Stimulated activated CD8-positive, alpha-beta memory T cell treated with anti-CD3 and anti-CD28 coated beads, Interleukin-7, amount 100 ng/mL, for 4 hours (primary cell): ENCODE measurements at places on chromosomes 12 and 14.

DNA sequence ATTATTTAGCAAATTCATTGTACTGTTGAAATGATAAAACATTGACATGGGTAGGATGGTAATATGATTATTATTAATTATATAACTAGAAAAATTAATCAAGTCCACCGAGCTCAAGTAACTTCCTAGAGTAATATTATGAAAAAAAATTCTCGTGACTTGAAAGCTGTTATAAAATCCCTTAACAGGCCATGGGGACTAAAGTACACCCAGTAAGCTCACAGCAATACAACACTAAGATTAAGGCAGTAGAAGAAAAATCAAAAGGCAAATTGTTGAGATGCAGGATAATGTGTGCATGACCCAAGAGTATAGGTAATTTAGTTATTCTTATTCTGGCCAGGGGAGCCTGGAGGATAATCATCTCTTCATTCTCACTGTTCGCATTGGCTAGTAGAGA is 162.6 kb upstream of the LRIG3 start:
- DNase-seq, result no peak

DNA sequence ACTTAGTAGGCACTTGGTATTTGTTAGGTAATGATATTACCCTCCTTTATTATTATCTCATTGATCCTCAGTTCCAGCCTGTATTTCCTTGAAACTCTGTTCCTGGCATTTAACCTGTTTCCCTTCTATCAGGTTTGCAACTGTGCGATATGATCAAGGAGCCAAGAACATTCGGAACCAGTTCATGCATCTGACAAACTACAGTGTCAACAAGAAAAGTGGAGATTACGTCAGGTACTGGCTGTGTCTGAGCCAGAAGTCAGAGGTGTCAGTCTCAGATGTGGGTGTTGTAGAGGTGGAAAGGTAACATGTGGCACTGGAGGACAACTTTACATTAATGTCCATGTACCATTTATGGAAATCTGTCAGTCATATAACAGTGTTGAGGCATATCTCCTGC is 56.7 kb downstream of the TTLL5 start:
- no peak for DNase-seq

- DNase-seq, result no peak
Measured at GRCh38 chr12:2183556-2184541, 131.1 kb downstream of the CACNA1C start.

DNA sequence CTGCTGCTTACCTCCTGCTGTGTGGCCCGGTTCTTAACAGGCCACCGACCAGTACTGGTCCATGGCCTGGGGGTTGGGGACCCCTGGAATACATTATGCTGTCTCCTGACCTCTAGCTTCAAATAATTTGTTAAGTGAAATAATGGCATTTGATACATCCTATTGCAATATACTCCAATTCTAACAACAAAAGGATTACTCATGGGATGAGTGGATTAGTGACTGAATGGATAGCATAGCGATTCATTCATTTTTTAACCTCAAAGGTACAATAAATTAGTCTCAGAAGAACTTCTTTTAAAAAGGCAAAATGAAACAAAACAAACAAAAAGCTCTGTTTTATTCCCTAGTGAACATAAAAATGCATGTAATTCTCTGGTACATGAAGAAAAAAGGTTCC is 147.9 kb upstream of the PKP2 start:
- no peak for DNase-seq

- DNase-seq, result no peak
Measured at GRCh38 chr12:26833743-26834490, 923 bp upstream of the ITPR2 start.

GRCh38 chr12:98294051-98294805 is 221.2 kb upstream of the TMPO start:
- DNase-seq, result no peak

DNA sequence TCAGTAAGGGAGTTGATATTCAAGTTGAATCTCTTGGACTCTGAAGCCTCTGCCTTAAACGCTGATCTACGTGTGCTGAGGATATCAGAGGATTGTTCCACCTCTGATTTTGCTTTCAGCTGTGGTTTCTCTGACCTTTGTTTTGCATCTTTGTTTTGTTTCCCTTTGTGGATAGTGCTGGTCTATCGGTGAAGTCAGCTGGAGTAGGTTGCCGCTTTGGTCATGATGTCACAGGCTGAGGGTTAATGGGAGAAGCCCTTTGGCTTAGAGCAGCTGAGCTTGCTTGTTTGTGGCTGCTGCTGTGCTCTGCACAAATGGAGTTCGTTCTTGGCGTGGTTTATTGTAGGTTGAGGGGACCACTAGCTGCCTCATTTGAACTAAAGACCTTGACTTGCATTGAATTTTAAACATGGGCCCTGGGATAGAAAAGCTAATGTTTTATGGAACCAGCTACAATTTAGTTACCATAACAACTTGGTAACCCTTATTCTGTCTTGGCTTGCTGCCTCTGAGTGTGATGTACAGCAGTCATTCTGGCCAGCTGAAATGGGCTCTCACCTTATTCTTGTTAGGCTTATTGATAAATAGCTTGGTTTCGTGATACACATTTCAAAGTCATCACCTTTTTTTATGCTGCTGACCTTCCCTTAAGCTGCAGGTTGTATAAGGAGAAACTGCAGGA is 284.5 kb upstream of the E2F7 start:
- DNase-seq, result no peak

DNA sequence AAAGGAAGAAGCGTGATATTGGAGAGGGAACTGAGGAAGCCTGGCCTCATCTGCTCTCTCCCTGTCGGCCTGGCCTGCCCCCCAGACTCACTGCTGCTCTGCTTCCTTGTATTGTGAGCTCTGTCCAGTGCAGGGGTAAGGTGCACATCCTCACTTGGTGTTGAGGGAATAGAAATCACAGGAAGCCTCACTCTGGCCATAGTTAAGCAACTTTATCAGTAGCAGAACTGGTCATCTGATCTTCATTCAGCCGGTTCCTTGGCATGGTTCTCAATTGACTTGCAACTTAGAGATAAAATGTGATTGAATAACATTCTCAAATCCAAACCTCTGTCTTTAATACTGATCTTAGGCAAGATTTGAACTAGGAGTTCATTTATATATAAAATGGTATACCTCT is 11.5 kb upstream of the CCDC175 start:
- DNase-seq, result no peak

DNA sequence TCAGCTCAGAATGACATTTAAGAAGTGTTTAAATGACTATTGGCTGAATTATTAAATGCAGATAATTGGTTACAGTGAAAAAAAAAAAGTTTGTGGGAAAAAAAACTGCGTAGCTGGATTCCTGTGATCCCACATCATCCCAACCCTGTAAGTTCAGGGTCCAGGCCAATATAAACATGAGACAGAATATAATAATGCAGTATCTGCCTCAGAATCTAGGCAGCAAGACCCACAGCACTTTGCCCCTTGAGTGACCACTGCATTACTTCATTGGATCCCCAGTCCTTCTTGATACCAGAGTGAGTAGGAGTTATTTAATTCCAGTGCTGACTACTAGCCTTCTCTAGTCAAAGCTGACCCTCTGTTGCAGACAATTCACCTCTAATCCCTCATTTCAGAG is 272.6 kb downstream of the CCER1 start:
- no peak for DNase-seq

DNA sequence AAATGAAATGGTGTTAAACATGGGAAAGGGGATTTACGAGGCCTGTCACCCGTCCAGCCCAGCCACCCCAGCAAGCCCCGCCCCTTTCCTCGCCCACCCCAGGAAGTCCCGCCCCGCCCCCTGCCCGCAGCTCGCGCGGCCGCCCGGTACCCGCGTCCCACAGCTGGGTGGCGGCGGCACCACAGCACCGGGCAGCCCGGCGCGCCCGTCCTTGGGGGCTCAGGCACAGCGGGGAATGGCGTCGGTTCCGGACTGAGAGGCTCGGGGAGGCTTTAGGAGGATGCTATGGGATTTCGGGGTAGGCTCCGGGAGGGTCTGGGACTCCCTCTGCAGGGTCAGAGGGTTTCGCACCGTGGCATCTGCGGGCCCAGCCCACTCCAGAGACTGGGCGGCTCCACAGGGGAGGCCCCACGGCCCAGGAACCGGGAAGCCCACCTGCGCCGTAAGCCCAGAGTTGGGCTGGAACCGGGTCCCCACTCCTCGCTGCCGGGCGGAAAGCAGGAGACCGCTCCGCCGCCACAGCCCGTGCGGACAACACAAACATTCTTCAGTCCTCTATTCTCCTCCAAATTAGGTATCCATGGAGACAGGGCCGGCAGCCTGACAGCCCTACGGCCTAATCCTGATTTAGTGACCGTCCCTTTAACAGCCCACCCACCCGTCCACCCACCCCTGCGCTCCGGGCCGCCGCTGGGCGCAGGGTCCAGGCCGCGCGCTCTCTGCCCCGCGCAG is 1.4 kb downstream of the FIGNL2 start:
- DNase-seq, result no peak

GRCh38 chr14:34857689-34858449 is 17.3 kb downstream of the BAZ1A start:
- DNase-seq, result no peak

DNA sequence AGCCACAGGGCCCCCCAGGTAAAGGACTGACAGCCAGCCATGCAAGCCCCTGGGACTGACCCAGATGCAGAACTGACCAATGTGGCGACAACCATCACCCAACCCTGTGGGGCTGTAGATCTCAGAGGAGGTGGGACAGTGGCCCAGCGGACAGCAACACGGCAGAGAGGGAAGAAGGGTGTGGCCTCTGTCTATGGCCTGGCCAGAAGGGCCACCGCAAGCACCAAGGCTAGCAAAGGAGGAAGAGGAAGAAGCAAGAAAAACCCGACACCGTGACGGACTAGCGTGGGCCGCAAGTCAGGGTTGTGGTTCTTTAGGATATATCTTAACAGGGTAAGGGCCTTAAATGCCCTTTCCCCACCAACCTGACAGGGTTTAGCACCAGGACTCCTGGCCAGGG is 71.2 kb downstream of the ITPK1 start:
- no peak for DNase-seq

GRCh38 chr14:68397371-68397811 is 395.5 kb downstream of the ZFP36L1 start:
- no peak for DNase-seq

- no peak for DNase-seq
Measured at GRCh38 chr12:21718944-21719650, 55.4 kb downstream of the KCNJ8 start.

GRCh38 chr12:12282761-12283425 is 16.0 kb upstream of the LRP6 start:
- no peak for DNase-seq

DNA sequence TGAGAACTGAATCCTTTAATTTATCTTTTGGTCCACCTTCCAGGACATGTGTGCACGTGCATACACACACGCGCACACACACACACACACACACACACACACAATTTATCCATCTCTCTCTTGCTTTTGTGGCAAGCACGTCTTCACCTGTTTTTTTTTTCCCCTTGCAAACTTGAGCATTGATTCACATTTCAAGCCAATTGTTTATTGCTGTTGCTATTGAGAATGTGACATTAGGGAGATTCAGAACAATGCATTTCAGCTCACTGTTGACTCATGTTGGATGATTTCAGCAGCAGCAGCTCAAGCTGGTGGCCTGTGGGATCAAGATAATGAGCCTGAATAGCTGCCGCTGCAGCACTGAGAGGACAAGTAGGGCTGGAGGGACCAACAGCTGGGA is 128.9 kb downstream of the SNAPC1 start:
- no peak for DNase-seq

- no peak for DNase-seq
Measured at GRCh38 chr14:88879022-88879421, 54.6 kb downstream of the TTC8 start.

DNA sequence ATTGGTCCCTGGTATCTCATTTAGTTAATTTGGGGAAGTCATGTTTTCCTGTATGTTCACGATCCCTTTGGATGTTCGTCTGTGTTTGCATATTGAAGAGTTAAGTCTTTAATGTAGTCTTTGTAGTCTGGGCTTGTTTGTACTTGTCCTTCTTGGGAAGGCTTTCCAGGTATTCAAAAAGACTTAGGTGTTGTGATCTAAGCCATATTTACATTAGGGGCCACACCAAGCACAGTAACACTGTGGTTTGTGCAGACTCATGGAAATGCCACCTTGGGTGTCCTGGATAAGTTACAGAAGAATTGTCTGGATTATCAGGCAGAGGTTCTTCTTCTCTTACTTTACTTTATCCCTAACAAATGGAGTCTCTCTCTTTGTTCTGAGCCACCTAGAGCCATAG is 380.3 kb downstream of the CCER1 start:
- DNase-seq, result no peak

GRCh38 chr14:90109858-90110257 is 48.1 kb downstream of the KCNK13 start:
- no peak for DNase-seq

DNA sequence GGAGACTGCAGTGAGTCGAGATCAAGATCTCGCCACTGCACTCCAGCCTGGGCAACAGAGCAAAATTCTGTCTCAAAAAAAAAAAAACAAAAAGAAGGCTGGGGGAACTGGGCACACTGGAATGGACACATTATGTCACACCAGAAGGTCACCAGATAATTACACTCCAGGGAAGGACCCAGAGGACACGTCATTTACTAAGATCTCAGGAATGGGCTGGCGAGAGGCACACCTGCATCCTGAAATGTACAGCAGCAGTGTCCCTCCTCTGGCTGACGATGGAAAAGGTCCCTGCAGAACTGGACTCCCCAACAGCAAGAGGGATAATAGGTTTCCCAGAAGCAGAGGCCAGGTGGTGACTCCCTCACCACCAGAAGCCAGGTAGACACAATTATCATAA is 243.5 kb downstream of the BCL11B start:
- no peak for DNase-seq

DNA sequence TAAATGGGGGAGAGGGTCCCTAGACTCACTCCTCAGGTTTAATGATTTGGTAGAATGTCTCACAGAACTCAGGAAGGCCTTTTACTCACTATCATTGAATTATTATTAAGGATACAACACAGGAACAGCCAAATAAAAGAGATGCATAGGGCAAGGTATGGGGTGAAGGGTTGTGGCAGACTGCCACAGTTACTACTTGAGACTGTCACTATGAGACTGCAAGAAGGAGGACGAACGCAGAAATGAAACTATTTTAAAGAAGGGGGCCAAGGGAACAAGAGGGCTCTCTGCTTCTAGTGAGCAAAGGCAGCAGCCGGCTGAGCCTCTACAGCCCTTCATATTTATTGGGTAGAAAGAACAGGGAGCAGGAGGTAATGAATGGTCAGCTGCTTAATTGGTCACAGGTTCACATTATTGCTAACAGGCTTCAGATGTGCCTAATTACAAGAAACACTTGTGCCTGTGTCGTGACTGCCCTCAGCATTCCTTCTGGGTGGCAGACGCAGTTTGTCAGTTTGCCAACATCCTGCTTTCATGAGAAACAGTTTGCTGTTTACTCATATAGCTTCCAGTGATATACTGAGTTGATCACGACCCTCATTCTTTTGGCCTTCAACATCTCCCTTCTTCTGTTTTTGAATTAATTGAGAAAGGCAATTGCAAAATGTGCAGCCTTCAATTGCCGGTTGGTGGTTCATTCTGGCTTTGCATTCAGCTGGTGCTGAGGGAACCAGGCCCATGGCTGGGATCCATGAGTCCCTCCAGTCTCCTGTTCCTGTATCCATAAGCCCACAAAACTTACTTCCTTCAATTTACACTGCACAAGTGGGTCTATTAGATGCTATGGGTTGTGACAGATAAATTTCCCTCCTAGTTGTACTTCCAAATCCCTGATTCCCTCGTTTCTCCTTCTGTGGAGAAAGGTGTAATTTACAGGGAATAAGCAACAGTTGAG is 82.8 kb upstream of the PLEKHG7 start:
- no peak for DNase-seq

GRCh38 chr14:91202234-91202974 is 42.1 kb downstream of the GPR68 start:
- DNase-seq, result no peak
